ENCODE measurements at places on chromosomes 5 and 9.
A peak's percentile ranks its signal among the peaks of the same experiment; 100 is the strongest.

GRCh38 chr5:60453186-60453976 is 246.6 kb downstream of the DEPDC1B start:
- no peaks in the 10 kb centered on the region for H3K36me3 ChIP-seq
- H3K27me3 ChIP-seq = no peaks in the 10 kb centered on the region
- H3K4me3 ChIP-seq = no peak overlapping the region
- no peak overlapping the region for H3K27ac ChIP-seq
- H3K4me1 ChIP-seq = no peaks in the 10 kb centered on the region
- DNase-seq = no peak

DNA sequence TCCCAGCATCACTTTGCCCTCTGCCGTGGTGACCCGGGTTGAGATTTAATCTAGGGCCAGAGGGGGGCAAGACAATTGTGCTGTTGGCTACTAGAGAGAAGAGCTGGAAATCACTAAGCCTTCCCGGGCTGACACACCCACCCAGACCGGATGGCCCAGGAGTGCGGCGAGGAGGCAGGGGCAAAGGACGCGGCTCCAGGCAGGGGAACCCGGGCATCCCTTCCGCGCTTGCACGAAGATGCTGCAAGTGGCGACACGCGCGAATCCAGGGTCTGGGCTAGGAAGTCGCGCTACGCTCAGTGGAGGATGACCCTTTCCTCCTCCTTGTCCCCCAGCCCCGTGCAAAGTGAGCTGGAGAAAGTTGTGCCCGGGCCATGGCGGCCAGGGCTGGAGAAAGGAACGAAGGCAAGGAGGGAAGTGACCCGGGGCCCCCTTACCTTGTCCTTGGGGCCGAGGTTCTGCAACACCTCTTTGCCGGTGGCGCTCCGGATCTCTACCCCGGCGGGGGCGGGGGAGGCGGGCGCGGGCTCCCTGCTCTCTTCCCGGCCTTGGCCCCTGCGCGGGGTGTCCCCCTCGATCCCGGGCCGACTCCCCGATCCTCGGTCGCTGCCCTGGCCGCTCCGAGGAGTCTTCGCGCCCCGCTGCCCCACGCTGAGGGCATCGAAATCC is 693 bp downstream of the DPYSL3 start:
- no peaks in the 10 kb centered on the region for H3K36me3 ChIP-seq
- no peak overlapping the region for H3K4me3 ChIP-seq
- peaks cover 5% of the 10 kb centered on the region for H3K27me3 ChIP-seq
- H3K27ac ChIP-seq = no peak overlapping the region

GRCh38 chr9:123069010-123069481 is 35.6 kb downstream of the GPR21 start:
- H3K36me3 ChIP-seq = peaks cover 53% of the 10 kb centered on the region
- DNase-seq = no peak
- no peak overlapping the region for H3K4me3 ChIP-seq
- no peak overlapping the region for H3K27ac ChIP-seq
- H3K27me3 ChIP-seq = no peaks in the 10 kb centered on the region

- H3K4me3 ChIP-seq = no peak overlapping the region
- H3K36me3 ChIP-seq = no peaks in the 10 kb centered on the region
- no peak overlapping the region for H3K27ac ChIP-seq
- DNase-seq = no peak
- no peaks in the 10 kb centered on the region for H3K27me3 ChIP-seq
Observed at GRCh38 chr9:109476642-109477257, 21.4 kb downstream of the PTPN3 start.

DNA sequence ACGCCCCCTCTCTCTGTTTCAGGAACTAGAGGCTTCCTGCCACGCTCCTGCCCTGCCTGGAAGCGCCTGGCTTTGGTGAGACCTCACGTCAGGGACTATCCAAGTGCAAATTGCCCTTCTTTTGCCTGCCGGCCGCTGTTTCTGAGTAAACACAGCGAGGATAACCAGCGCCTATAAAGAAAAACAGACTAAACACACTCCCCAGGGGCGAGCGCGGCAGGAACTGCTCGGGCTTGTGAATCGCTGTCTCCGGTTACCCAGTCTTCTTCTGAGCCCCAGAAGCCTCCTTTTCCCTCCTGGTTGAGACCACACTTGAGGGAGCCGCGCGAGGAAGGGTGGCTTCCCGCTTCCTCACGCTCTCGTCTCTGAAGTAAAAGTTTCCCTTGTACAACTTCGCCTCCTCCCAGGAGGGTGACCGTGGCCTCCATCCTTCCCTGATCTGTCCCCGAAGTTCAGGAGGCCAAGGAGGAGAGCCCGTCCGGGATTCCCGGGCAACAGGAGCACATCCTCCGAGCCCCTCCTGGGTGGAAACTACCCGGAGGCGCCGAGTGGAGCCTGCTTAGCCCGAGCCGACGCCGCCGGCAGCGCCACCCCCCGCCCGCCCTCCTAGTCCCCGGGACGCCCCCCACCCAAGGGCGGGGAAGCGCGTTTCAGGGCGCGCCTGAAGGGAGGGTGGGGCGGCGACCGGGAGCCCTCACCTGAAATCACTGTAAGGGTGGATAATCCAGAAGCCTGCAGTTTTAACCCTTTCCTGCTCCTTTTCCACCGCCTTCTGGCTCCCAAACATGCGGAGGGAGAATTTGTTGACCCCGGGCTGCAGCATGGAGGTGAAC is 993 bp downstream of the HCN1 start:
- no peak for DNase-seq
- no peaks in the 10 kb centered on the region for H3K4me1 ChIP-seq
- H3K4me3 ChIP-seq = no peak overlapping the region
- no peak overlapping the region for H3K27ac ChIP-seq
- peaks cover 9% of the 10 kb centered on the region for H3K27me3 ChIP-seq

GRCh38 chr5:1673042-1673677 is 126.5 kb downstream of the MRPL36 start:
- H3K27ac ChIP-seq = no peak overlapping the region
- DNase-seq = no peak
- no peak overlapping the region for H3K4me3 ChIP-seq
- peaks cover 8% of the 10 kb centered on the region for H3K27me3 ChIP-seq
- no peaks in the 10 kb centered on the region for H3K4me1 ChIP-seq

- no peak overlapping the region for H3K27ac ChIP-seq
- DNase-seq = peak; percentile 44
- no peak overlapping the region for H3K4me3 ChIP-seq
- peaks cover 11% of the 10 kb centered on the region for H3K4me1 ChIP-seq
Observed at GRCh38 chr5:173293817-173294672, 34.2 kb downstream of the STC2 start.

- no peak for DNase-seq
- H3K4me1 ChIP-seq = no peaks in the 10 kb centered on the region
- H3K4me3 ChIP-seq = no peak overlapping the region
Observed at GRCh38 chr5:159678657-159679392, 237.5 kb upstream of the ADRA1B start.

DNA sequence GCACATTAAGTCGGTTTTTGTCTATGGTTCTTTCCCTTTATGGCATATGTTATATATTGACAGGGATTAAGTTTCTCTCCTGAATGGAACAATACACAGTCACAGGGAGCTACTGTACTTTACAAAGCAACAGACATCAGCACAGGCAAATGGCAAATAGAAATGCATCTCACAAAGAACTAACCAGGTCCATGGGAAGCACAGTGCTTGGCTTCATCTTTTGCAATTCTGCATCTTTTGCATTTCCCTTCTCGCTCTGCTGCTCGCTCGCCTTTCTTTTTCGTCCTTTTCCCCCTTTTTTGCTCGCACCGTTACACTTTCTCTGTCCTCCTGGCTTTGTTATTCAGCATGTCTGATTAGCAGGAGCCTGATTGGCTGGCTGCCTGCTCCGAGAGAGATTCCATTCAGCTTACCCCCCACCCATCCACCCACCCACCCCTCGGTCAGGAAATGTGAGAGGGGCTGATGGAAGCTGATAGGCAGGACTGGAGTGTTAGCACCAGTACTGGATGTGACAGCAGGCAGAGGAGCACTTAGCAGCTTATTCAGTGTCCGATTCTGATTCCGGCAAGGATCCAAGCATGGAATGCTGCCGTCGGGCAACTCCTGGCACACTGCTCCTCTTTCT is at the start of gene ADAMTSL1:
Gene ADAMTSL1, plus strand, starts transcription at position 502 of the 628 bp plus-strand sequence. Its CDS starts 80 bp downstream, at position 582.
- no peaks in the 10 kb centered on the region for H3K36me3 ChIP-seq
- H3K4me3 ChIP-seq = no peak within 1 kb of the TSS
- no peak for DNase-seq
- no peaks in the 10 kb centered on the region for H3K4me1 ChIP-seq
- peaks cover 3% of the 10 kb centered on the region for H3K27me3 ChIP-seq

DNA sequence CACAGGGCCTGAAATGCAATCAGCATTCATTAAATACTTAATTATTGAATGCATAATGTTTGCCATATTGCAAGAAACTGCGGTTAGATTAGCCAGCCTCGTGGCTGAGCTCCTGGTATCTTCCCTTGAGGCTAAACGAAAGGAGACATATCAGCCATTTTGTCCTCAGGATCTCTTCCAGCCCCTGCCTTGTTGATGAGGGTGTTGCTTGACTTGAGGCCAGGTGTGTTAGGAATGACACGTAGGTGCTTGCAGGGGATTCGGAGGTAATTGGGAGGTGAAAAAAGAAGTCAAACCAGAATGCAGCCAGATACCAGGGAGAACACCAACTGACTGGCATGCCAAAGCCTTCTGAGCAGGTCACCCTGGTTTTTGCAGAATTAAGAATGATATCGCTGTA is 12.5 kb downstream of the SH3RF2 start:
- no peaks in the 10 kb centered on the region for H3K36me3 ChIP-seq
- no peak for DNase-seq
- no peak overlapping the region for H3K4me3 ChIP-seq
- no peaks in the 10 kb centered on the region for H3K4me1 ChIP-seq

GRCh38 chr5:149684371-149684770 is 45.7 kb upstream of the PPARGC1B start:
- no peaks in the 10 kb centered on the region for H3K36me3 ChIP-seq
- H3K27me3 ChIP-seq = no peaks in the 10 kb centered on the region
- DNase-seq = no peak
- no peak overlapping the region for H3K27ac ChIP-seq
- peaks cover 26% of the 10 kb centered on the region for H3K4me1 ChIP-seq

DNA sequence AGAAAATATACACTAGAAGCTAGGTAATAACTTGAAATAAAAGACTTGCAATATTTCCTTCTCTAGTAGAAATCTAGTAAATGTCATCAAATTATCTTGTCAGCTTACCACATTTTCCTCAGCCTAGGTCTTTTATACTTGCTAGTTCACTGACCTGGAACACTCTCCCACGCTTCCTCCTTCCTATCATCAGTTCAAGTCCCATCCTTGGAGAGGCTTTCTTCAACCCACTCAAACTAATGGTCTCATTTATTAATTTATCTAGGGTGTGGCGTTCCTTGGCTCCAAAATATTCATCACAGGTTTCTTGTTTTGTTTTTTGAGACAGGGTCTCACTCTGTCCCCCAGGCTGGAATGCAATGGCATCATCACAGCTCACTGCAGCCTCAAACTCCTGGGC is 2.9 kb downstream of the FAM13B start:
- H3K36me3 ChIP-seq = no peaks in the 10 kb centered on the region
- H3K27ac ChIP-seq = peak overlapping the region; percentile 20
- peaks cover 30% of the 10 kb centered on the region for H3K4me1 ChIP-seq
- no peak overlapping the region for H3K4me3 ChIP-seq
- DNase-seq = no peak
